ENCODE measurements at places on chromosomes 16 and 17.

DNA sequence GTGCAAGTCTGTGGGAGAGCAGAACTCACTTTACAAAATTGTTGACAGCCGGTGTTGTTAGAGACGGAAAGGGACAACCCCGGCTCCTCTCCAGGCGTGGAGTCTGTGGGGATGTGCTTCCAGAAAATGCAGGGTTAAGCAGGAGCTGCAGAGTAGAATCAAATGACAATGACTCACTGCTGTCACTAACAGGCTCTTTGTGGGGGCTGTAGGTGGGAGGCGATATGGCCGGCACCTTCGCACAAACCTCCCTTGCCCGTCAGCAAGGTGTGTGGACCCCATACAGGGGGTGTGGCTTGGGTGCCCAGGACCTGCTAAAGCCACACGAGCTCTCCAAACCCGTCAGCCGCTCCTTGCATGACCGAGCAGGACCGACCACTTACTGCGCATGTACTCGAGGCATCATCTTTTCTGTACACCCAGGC, 5.8 kb downstream of the PDK2 start:
- DNase-seq = no peak

GRCh38 chr17:81137248-81137647, 28.1 kb upstream of the PVALEF start:
- DNase-seq = no peak

- DNase-seq = no peak
These were observed 5.8 kb upstream of the ZDHHC7 start for GRCh38 chr16:85017151-85017550.

- DNase-seq = no peak
These were observed 1.7 kb downstream of the ANKRD13B start for GRCh38 chr17:29594519-29595090.

DNA sequence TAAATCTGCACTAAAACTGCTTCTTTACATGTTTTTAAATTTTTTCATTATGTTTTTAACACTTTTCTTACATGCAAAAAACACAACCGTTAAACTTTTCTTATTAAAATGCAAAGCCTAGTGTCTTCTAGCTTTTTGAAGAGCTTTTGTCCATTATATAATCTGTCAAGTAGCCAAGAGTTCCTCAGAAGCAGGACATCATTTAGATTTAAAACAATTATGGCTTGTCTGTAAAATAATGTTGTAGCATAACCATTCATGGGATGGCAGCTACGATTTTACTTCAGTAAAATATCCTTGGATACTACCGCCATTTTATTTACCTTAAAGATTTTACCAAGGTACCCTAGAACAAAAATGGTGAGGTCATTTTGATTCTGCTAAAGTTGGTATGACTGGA, 2.8 kb downstream of the OMG start:
- DNase-seq = no peak

DNA sequence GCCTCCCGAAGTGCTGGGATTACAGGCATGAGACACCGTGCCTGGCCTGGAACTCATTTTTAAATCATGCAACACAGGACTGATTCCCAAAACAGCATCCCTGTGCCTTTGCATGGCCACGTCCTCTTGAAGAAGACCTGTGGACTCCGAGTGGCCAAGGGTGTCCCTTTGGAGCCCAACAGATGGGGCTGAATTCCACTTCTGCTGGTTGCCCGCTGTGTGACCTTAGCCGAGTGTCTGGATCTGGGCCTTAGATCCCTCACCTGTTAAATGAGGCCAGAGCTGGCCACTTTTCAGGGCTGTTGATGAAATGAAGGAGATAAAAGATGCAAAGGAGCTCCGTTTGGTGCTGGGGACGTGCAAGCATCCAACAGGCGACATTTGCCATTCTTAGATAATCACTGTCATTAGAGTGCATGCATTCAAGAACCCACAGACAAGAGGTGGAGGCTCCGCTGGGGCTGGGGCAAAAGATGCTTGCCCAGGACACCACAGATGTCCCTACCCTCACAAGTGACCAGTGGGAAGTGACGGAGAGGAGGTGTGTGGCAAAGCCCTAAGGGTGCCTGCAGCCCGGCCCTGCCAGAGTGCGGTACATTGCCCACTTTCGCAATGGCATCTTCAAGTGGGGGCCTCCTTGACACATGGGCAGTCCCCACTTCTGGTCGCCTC, 354.1 kb upstream of the TNRC6C start:
- DNase-seq = no peak

GRCh38 chr17:48024149-48025039, 13.2 kb downstream of the COPZ2 start:
- DNase-seq = no peak

GRCh38 chr17:28960256-28961061, 9.1 kb upstream of the PHF12 start:
- no peak for DNase-seq

GRCh38 chr16:2956579-2956956, 7.5 kb upstream of the KREMEN2 start:
- no peak for DNase-seq

- no peak for DNase-seq
These were observed 140.6 kb upstream of the SOX9 start for GRCh38 chr17:71980171-71980570.

DNA sequence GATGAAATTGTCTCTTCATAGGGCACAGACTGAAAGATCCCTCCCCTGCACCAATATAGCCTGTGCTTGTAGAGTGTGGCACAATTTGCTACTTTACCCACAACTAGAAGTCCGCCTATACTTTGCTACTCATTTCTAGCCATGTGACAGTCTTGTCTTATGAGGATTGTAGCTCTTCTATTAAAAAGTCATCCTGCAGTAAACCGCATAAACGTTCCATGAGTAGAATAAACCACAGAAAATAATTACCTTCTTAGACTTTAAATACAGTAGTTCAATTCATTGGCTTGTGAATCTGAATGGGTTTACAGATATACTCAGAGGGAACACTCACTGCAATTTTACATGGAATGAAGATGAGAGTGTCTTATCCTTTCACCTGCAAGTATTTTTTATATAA, 4.4 kb downstream of the KRT27 start:
- no peak for DNase-seq

DNA sequence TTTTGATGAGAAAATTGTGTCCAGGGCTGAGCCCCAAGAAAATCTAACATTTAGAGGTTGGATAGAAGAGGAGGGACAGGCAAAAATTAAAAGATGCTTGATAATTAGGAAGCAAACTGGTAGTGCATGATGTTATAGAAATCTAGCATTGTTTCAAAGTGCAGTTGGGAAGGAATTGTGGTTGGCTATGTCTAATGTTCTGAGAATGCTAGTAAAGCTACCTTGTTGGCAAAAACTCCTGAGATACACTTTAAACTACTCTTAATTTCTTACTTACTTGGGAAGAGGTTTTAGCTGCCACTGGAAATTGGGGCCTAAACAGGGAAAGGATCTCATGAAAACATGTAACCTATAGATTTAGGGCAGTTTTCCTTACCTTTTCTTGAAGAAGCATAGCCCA, 48.3 kb downstream of the MAP2K4 start:
- DNase-seq = no peak

- DNase-seq = no peak
These were observed 7.2 kb downstream of the OMG start for GRCh38 chr17:31289790-31290189.

- DNase-seq = no peak
These were observed 6.9 kb downstream of the MRM1 start for GRCh38 chr17:36608280-36608679.

GRCh38 chr16:77856438-77857160, 68.2 kb downstream of the VAT1L start:
- DNase-seq = no peak

GRCh38 chr16:78538919-78539318, 439.5 kb downstream of the WWOX start:
- DNase-seq = no peak

GRCh38 chr17:45243750-45244149, 18.1 kb downstream of the SPATA32 start:
- DNase-seq = no peak

- no peak for DNase-seq
These were observed 108.4 kb upstream of the METRNL start for GRCh38 chr17:82970818-82971590.

- DNase-seq = no peak
These were observed 109.0 kb upstream of the DHX40 start for GRCh38 chr17:59456428-59456827.

DNA sequence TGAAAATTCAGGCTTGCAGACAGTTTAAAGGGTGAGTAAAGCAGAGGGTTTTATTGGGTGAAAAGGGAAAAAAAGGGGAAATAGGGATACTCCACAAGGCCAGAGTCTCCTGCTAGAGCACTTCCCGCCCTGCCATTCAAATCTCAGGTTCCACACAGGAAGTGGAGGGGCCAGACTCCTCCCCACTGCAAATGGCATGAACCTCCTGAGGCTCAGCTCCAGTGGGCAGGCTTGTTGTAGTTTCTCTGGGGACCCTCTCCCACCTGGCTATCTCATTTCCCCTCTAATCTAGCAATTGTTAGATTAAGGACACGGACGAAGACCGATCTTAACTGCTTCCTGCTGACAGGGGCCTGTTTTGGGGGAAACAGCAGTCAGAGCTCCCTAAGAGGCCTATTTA, 43.4 kb downstream of the TAOK1 start:
- no peak for DNase-seq

DNA sequence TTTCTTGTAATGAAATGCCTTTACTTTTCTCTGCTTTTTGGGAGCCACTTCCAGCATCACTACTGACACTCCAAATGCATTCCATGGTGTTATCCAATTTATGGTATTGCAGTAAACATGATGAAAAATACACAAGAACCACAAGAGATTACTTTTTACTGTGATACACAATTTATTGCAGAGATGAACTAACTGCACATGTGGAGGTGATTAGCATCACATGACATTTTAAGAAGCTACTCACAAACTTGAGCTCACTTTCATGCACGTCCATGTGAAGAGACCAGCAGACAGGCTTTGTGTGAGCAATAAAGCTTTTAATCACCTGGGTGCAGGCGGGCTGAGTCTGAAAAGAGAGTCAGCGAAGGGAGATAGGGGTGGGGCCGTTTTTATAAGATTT, 780.5 kb upstream of the GOT2 start:
- no peak for DNase-seq

DNA sequence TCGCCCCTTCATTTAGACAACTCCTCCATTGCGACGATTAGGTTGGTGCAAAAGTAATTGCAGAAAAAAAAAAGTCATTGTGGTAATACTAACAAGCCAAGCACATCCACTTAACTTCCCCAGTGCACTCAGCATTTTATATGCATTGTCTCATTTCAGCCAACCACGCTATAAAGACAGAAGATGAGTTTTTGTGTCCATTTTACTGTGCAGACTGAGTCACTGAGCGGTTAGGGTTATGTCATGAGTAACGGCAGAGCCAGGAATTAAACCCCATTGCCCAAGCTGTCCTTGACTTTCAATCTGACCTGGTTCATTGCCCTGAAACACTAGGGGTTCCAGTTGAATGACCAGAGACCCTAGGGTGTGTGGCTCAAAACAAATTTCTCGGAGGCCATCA, 218.7 kb downstream of the XYLT1 start:
- no peak for DNase-seq

DNA sequence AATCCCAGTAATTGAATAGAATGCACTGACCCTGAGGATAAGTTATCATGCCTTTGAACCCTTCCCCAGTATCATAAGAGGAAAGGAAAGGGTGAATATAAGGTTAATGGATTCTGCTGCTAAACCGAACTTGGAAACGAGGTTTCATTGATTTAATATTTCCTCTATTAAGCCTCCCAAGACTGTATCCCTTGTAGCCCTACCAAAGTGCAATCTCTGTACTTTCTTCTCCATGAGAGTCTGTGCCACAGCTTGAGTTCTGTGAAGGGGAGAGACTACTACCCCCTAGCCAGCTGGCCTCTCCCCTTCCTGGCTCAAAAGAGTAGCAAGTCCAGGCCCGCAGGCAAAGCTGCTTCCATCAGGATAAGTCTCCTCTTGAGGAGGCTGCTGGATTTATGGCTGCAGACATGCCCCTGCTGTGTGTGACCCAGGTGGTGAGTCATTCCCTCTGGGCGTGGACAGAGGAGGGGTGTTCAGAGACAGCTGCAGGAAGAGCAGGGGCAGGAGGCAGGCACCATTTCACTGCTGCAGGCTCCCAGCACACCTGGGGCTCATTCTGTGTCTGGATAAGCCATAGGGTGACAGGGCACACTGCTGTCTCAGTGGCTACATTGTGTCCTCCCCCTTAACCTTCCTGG, 58.4 kb downstream of the TOM1L2 start:
- DNase-seq = no peak

GRCh38 chr17:19664136-19664820, 15.7 kb downstream of the ALDH3A2 start:
- no peak for DNase-seq

DNA sequence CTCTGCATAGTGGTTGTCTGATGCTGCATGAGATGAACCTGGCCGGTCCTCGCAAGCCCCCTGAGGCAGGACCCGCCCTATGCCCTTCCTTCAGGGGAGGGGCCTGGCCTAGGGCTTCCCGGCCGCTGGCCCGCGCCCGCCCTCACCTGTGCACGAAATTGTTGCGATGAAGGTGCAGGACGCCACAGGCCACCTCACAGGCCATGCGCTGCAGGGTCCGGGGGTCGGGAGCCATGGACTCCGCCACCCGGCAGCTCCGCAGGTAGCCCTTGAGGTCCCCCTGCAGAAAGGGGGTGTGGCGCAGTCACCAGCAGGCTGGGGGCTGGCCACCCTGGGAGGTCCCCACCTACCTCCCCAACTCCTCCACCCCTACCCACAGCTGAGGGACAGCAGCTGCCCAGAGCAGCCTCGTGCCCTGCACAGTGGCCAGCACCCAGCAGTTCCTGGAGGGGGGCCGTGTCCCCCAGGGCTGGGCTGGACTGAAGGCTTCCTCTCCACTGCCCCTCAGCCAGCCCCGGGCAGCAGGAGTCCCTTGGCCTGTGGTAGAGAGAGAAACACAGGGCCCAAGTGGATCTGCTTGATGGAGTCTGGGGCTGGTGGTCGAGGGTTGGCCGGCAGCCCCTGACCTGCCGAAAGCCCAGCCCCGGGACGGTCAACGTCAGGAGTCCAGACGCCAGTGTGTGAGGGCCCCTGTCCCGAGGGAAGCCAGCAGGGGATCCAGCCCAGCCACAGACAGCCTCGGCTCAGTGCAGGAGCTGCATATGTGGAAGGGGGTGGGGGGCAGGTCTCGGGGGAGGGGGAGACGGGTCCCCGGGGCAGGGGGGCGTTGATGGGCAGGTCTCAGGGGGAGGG, 38.8 kb upstream of the PVALEF start:
- no peak for DNase-seq

GRCh38 chr16:89917773-89918452, 749 bp upstream of the MC1R start:
- peak; percentile 35 for DNase-seq

Measured in stimulated activated CD4-positive, alpha-beta T cell treated with anti-CD3 and anti-CD28 coated beads, Interleukin-15, amount 100 ng/mL, for 1 hour (primary cell).